ENCODE measurements at places on chromosomes 16 and 17. TPM values are rescaled to one million over a fixed set of nuclear protein-coding genes. Genes with fewer than 3 reads are reported as not detected.

Gene MT1M
- 0.94 TPM for polyA plus RNA-seq

Gene TSR3
- polyA plus RNA-seq: 43.1 TPM

Gene BCO1
- not detected for polyA plus RNA-seq

Gene LPO
- 0.07 TPM for polyA plus RNA-seq

Gene GPR142
- polyA plus RNA-seq: not detected

Gene TMEM220
- 12.2 TPM for polyA plus RNA-seq

Gene MRPL12
- polyA plus RNA-seq: 63.0 TPM

Gene SPATA32
- not detected for polyA plus RNA-seq

Data from BJ (cell line).